Fibroblast of skin of right biceps (primary cell): ENCODE measurements at places on chromosomes 3 and 15.

- DNase-seq, result no peak
Measured at GRCh38 chr15:31341071-31341470, 14.4 kb downstream of the KLF13 start.

DNA sequence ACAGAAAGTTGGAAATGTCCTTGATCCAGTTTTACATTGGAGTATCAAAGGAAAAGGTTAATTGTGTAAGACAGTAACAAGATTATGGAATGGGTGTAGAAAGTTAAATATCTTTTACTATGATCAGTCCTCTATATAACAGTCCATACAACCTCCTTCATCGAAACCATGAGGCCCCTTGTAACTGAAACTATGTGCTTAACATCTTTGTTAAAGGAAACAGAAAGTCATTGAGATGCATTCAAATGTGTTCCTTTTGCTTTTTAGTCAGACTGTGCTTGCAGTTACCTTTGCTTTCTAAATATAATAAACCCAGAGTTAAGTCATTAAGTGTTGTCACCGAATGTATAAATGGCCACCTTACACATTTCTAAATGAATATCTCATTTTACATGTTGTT lies 1298.5 kb downstream of the ROBO2 start:
- no peak for DNase-seq

- no peak for DNase-seq
Measured at GRCh38 chr3:149460117-149460516, 14.4 kb upstream of the TM4SF4 start.

DNA sequence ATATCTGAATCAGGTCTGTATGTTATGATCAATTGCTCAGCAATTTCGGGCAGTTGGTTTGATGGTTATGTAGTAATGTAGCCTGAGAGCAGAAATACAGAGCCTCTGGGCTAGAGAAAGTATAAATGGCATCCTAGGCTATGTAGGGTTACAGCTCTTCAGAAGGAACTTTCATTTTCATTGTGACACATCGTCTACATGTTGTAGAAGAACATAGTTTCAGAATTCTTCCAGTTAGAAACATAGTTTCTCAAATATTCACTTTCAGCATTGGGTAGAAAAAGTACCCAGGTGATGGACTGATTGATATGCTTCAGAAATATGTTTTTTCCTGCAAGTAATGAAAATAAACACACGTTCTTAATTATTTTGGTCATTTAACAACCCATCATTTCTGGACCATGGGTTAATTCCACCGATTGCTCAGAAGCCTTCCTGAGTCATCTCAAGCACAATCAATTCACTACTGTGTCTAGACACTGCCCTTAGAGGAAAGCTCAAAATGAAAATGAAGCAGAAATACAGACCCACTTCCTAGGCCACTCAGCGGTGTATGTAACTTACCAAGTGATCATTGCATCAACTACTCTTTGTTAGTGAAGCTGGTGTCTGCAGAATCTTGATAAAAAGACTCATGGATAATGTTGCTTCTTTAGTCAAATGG lies 88.8 kb upstream of the TSEN2 start:
- DNase-seq, result peak; percentile 30

GRCh38 chr3:109098079-109098644 lies 19.8 kb downstream of the MORC1 start:
- DNase-seq, result no peak

DNA sequence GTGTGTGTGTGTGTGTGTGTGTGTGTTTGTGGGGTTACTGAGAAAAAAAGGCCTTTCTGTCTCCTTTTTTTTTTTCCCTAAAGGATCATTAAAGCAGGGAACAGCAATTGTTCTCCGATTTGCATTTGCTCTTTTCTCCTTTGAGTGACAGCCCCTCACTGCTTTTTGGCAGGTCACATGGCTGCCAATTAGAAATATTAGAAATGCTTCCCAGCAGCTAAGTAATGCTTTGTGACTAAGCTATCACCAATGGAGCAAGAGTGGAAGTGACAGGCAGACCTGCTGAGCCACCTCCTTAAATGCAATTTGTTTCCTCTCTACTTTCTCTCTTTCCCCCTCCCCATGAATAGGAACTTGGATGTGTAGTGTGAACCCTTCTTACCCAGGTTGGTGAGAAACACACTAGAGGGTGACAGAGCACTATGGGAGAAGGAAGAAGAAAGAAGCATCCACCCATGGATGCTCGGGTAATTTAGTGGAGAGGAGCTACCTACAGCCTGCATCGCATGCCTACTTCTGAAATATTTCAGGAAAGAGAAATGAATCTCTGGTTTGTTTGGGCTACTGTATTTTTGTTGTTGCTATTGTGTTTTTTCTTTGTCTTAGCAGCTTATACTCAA lies 165.2 kb upstream of the PDZRN3 start:
- DNase-seq, result no peak
